ENCODE measurements at places on chromosomes 12 and 14. TPM values are rescaled to one million over a fixed set of nuclear protein-coding genes. Genes with fewer than 3 reads are reported as not detected.

DNA sequence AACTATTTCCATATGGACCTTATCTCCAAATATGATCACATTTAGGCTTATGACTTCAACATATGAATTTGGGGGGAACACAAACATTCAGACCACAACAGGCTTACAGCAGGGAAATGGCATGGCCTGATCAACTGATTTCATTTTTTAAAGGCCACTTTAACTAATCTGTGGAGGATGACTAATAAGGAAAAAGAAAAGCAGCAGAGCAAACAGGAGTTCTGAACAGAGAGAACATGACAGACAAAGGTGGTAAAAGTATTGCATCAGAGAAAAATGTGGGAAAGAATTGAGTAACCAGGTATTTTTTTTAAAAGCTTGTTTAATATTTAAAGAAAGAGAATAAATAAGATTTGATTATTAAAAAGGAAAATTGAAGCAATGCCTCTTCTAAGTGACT is 366.1 kb upstream of the TMPO start:
- no peak overlapping the region for H3K27ac ChIP-seq
- no peaks in the 10 kb centered on the region for H3K4me1 ChIP-seq
- H3K4me3 ChIP-seq, result no peak overlapping the region
- DNase-seq, result no peak

DNA sequence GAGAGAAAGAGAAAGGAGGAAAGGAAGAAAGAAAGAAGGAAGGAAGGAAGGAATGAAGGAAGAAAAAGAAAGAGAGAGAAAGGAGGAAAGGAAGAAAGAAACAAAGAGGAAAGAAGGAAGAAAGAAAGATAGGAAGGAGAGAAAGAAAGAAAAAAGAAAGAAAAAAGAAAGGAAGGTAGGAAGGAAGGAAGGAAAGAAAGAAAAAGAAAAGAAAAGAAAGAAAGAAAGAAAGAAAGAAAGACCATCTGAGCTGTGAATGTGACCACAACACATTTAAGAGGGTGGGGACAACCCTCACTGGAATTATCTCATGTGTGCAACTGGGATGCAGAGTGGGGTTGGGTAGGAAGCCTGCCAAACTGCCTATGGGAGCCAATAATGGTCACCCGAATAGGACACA is 36.0 kb upstream of the BATF start:
- H3K27ac ChIP-seq, result no peak overlapping the region
- no peaks in the 10 kb centered on the region for H3K36me3 ChIP-seq
- no peaks in the 10 kb centered on the region for H3K27me3 ChIP-seq
- H3K4me3 ChIP-seq, result no peak overlapping the region
- H3K4me1 ChIP-seq, result no peaks in the 10 kb centered on the region

DNA sequence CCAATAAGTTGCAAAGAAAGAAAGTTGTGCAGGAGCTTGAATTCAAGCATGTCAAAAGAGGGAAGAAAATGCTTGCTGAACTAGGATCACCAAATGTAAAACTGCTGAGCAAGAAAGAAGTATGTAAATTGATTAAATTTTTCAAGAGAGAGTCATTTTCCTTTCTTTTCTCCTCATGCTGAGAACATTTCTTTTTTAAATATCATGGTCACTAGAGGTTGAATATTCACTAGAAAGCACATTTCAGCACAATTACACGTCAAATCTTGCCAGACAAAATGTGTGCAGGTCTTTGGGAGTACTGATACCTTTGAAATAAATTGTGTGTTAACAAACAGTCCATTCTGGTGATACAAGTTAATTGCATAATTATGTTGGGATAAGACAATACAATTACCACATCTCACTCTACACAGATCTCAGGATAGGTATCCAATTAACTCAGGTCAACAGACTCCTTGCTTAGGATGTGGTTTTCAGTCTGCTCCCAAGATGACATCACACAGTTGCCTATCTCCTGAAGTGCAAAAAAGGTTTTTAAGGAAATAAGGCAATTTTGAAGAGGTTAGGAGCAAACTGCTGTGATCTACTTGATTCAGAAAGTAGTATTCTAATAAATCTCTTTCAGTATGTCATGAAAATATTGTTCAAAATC is 862.2 kb downstream of the RPS29 start:
- no peaks in the 10 kb centered on the region for H3K4me1 ChIP-seq
- no peak overlapping the region for H3K27ac ChIP-seq
- no peak for DNase-seq
- H3K36me3 ChIP-seq, result no peaks in the 10 kb centered on the region
- H3K27me3 ChIP-seq, result no peaks in the 10 kb centered on the region

DNA sequence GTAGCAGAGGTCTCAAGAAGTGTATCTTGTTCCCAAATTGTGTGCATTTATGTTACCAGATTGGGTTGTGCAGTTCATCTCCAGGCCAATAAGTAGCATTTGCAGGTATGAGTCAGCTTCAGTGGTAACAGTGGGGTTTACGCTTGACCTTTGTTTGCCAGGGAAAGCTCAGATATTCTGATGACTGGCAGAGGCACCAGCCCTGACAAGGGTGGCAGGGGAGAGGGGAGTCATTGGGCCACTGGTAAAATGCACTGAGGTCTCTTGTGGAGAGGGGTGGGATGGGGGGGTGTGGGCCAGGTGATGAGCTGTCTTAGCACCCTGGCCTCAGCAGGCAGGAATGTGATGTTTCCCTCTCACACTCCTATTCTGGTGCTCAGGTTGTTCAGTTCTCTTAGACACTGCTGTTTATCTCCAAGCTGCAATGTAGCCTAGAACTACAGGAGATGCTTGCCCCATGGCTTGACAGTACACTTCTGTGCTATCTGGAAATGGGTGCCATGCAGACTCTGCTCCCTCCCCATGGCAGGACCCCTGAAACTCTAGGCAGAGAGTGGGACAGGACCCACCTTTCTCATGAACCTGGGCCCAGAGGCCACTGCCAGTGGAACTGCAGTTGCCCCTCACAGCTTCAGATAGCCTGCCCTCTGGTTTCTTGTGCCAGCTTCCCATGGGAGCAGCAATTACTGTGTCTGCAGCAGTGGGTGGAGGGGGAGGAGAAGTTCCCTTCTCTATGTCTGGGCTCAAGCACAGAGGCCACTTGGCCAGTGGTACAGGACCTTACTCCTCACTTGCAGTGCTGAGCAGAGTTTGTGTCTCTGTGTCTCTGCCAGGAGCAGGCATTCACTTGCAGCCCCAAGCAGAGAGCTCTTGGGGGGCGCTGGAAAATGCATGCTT is 31.9 kb downstream of the USP15 start:
- H3K4me1 ChIP-seq, result peaks cover 7% of the 10 kb centered on the region
- no peak overlapping the region for H3K27ac ChIP-seq
- H3K4me3 ChIP-seq, result no peak overlapping the region
- peaks cover 27% of the 10 kb centered on the region for H3K36me3 ChIP-seq
- DNase-seq, result no peak
- no peaks in the 10 kb centered on the region for H3K27me3 ChIP-seq

- no peak overlapping the region for H3K27ac ChIP-seq
- no peaks in the 10 kb centered on the region for H3K36me3 ChIP-seq
- no peak for DNase-seq
Measured at GRCh38 chr12:27233814-27234213, 10.3 kb upstream of the STK38L start.

PTPRO gene
- 2.0 TPM for total RNA-seq
